ENCODE measurements at places on chromosomes 12 and 14. TPM values are rescaled to one million over a fixed set of nuclear protein-coding genes. Genes with fewer than 3 reads are reported as not detected.

DNA sequence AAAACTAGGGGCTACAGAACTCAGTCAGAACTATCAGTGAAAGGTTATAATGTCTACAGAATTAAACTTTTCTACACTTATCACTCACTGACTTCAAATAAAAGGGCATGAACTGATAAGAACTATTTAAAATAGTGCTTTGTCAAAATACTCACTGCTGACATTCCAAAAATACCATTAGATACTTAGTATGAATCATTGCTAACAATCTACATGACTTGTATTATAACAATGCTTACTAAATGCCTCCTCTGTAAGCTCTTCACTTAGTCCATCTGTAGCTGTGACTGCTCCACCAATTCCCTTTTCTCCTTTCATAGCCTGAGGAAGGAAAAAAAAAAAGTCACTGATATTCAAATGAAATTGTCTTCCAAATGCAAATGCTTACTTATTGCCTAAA lies 17.0 kb downstream of the NFYB start:
- DNase-seq: peak; percentile 63

- no peak for DNase-seq
These were observed 37.9 kb downstream of the ZFP36L1 start for GRCh38 chr14:68755016-68755353.

GRCh38 chr14:54026671-54027070 lies 70.0 kb upstream of the BMP4 start:
- DNase-seq: no peak

DNA sequence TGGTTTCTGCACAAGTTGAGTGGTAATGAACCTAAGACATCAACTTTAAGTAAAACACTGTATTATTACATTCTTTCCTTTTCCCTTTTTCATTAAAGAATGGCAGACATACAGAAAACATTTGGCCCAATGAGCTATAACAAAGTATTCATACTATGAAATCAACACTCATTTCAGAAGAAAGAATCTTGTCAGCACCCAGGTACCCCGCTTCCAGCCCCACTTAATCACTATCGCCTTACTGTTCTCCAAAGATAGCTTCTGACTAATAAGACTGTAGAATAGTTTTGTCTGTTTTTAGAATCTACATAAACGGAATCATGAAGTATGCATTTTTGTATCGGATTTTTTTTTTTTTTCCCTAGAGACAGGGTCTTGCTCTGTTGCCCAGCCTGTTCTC lies 9.5 kb downstream of the CNTN1 start:
- no peak for DNase-seq

GRCh38 chr12:115000038-115000437 lies 316.1 kb upstream of the TBX3 start:
- peak; percentile 80 for DNase-seq

DNA sequence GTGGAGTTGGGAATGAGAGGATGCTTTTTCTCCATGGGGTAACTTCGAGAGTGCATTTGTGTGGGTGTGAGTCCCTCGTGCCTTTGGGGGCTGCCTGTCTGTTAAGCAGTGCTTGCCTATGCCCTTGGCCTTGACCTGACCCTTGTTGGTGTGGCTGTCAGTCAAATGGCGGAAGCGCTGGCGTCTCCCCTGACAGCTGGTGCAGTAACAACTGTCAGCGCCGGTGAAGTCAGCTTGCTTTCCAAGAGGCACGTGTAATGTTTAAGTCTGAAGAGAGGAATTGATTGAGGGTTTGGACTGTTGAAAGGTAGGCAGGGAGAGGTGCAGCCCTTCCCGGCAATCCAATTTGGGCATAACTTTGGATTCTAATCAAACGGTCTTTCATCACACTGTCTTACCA lies 211.3 kb downstream of the AACS start:
- DNase-seq: no peak

DNA sequence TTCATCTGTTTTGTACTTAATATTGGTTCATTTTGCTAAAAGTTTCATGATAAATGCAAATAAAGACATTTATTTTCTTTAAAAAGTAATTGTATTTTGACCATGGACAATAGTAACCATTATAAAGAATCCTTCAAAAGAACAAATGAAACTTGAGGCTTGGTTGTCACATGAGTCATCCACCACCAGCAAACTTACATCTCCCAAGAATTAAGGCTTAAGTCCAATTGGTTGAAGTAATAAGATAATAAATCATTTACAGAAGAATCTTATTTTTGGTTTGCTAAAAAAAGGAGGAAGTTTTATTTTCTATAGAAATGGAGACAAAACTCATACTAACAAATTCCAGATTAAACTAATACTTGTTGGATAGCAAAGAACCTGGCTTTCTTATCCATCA lies 84.8 kb upstream of the KITLG start:
- no peak for DNase-seq

BCL11B gene
- 2.6 TPM for total RNA-seq

VRTN gene
- not detected for total RNA-seq

CLEC4C gene
- total RNA-seq: not detected

PLD4 gene
- total RNA-seq: not detected

P2RX2 gene
- not detected for total RNA-seq

SIX4 gene
- total RNA-seq: 4.2 TPM

FBXL14 gene
- total RNA-seq: 8.1 TPM

AKAP5 gene
- total RNA-seq: 7.3 TPM

Measured in SJSA1 (cell line).